ENCODE measurements at places on chromosomes 12 and 14.

DNA sequence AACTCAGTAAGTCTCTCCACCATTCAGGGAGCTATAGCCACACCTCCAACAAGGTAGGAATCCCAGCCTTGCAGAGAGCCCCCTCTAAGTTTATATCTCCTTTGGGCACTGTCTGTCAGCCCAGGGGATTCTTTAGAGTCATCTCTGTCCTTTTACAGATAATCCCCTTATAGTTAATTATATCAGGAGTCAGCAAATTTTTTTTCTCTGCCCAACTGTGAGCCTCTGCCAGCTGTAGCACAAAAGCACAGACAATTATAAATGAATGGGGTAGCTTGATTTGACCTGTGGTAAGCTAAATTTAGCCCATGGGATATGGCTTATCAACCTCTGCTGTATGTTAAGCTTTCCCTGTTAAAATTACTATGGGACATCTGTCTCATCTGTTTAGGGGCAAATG, 8.3 kb downstream of the CEP128 start:
- no peak for DNase-seq

GRCh38 chr12:26712892-26713291, 120.1 kb downstream of the ITPR2 start:
- DNase-seq = no peak

DNA sequence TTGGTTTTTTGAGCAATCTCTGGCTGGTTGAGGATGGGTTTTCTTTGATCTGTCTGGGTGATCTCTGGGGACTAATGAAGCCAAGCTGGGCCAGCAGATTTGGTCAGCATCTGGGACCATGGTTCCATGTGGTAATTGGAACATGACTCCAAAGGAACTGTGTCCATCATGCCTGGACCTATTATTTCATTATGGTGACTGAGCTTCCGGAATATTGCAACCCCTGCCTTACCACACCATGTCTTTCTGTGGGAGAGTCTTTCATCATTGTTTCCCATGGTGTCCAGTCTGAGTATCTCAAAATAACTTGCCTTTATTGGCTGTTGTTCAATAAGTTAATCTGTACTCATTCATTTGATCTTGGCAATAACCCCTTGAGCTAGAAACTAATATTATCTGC, 624.9 kb upstream of the TBX3 start:
- DNase-seq = no peak

DNA sequence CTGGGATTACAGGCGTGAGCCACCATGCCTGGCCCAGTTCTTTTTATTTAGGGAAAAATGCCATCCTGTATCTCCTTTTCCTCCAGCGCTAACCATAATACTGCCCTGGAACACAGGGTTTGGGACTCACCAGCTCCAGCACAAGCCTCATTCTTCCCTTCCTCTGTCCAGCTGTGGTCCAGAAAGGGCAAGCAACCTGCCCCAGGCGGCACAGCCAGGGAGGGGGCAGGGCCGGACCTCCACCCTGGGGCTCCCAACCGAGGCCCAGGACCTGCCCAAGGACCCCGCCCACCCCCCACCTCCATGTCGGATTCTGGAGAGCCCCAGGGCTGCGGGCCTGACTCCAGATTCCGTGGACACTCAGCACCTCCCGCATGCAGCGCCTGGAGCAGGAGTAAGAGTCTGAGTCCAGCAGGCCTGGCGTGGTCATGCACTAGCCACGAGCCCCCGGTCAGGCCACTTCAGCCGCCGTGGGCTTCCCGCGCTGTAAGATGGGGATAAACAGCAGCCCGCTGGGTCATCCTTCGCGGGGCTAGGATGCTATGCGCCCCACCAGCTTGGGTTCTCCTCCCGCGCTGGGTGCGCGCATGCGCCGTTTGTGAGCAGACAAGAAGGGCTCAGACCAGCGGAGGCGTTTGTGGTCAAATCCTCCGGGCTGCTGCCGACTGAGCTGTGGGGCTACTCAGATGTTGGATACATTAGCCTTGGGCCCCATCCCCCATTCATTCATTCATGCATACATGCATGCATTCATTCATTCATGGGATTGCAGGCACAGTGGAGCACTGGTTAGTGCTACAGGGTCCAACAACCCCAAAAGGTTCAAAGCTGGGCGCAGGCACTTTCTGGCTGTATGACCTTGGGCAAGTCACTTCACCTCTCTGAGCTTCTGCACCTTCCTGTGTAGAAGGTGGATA, 16.3 kb downstream of the TMEM119 start:
- DNase-seq = no peak

GRCh38 chr14:67514203-67514607, 18.9 kb upstream of the PLEKHH1 start:
- DNase-seq = no peak

- no peak for DNase-seq
Measured at GRCh38 chr12:98358144-98358543, 157.2 kb upstream of the TMPO start.

- no peak for DNase-seq
Measured at GRCh38 chr12:62846491-62846890, 88.5 kb downstream of the PPM1H start.

- no peak for DNase-seq
Measured at GRCh38 chr14:104326848-104327247, 188.5 kb downstream of the KIF26A start.

DNA sequence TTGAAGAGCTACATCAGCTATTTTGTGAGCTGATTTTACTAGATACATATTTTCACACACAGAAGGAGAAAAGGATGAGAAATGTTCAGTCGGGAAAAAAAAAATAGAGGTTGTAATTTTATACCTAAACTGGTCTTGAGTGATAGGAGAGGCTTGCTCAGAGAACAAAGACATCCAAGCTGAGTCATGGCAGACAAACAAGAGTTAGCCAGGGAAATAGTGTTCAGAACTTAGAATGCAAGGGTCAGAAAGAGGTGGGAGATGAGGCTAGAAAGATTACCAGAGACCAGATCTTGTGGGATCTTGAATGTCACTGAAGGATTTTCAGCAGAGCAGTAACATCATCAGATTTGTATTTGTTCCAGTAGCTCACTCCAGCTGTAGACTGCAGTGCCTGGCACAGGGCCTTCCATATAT, 121.9 kb upstream of the ATF1 start:
- no peak for DNase-seq

DNA sequence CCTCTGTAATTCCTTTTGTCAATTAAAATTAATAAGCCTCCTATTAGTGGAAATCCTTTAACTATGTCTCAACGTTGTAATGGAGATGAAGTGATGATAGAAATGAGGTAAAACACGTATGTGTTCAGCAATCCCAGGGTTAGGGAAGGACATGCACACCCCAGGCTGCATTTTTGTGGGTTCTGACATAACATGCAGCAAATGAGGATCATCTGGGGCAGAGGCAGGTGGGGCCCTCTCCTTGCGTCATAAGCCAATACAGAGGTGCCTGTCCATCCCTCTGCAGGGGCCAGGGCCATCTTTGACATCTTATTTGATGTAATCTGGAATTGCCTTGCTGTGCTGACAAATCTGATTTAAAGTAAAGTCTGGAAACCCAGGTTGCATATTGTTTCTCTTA, 73.2 kb downstream of the MYRFL start:
- DNase-seq = no peak

DNA sequence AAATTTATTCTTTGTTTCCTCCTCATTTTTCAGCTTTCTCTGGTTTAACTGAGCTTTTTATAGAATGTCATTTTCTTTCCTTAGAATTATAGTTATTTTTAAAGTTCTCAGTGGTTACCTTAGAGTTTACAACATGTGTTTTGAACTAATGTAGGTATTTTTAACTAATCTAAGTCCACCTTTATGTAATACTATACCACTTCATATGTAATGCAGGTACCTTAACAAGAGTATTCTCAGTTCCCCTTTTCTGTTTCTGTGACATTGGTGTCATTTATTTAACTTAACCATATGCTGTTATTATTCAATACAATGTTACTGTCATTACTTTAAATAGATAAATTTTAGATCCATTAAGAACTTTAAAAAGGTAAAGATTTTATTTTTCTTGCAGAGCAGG, 30.3 kb upstream of the KCNC2 start:
- no peak for DNase-seq

DNA sequence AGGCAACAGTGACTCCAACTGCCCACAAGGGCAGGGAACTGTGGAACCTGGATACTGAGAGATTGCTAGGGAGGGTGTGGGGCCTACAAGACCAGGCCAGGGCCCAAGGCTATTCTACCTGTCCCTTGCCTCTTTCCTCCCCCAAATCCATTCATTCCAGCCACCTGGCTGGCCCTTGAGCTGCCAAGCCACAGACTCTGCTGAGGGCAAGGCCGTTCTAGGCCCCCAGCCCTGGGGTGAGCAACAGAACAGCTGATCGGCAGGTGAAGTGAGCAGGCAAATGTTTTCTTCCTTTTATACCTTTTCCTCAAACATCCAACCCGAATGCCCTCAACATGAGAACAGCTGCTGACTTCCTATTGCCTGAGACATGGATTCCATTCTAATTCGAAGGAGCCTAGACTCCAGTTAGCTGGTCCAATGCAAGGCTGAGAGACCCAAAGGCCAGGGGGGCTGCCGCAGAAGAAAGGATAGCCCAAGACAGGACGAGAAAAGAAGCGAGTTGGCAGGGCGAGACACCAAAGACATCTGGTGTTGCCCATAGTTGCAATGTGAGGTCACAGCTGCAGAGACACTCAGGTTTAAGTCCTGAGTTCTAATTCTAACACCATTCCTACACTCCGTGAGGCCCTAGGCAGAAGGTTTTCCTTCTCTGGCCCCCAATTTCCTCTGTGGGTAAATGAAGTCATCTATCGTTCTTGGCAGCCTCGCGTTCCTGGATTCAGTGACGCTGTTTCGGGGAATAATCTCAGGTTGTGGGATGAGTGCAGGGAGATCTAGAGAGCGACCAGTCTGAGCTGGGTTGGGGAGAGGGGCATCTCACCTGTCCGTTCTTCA, 1.7 kb downstream of the C1QL4 start:
- no peak for DNase-seq

- DNase-seq = no peak
Measured at GRCh38 chr14:93045965-93046704, 69.6 kb downstream of the ITPK1 start.

DNA sequence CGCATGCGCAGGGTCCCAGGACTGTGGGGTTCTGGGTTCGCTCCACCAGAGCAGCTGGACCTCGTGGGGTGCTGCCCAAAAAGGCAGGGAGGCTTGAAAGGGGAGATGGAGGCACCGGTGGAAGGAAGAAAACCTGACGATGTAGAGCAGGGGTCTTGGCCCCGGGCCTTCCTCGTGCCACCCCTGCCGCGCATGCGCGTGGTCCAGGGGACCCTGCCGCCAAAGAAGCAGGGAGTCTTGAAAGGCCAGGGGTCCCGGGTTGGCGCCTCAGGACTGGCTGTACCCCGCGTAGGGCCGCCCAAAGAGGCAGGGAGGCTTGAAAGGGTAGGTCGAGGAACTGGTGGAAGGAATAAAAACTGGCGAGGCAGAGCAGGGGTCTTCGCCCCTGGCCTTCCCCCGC, 321.0 kb downstream of the ALG10 start:
- DNase-seq = no peak

DNA sequence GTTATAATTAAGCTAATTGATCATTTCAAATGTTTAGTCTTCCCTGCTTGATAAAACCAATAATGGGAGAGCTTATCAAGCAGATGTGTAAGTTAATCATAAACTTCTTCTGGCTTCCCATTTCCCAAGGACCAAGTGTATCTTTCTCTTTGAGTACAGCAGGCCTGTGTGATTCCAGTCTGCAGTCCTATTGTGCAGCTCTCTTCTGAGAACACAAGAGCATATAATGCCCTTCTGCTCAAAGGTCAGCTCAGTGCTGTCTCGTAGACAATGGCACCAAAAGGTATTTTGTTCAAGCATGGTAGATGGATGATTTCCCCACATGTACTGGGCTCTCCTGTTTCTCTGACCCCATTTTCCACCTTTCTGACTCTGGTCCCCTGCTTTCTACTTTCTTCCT, 101.8 kb upstream of the DYRK2 start:
- DNase-seq = no peak

GRCh38 chr12:21819236-21819635, 44.7 kb upstream of the KCNJ8 start:
- DNase-seq = no peak

DNA sequence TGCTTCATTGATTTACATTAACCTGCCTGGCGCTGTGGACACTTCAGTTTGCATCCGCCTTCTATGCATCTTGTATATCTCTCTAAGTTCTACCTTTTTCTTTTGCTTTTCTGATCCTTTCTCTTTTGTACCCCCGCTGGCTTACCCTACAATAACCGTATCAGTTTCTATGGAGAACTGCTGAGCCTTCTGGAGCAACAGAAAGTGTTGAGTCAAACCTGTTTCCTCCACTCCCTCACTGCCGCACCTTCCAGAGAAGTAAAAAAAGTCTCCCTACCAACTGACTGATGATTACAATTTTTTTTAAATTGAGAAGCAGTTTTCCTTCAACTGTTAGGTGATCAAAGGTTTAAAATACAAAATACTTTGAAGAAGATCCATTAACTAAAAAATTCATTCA, 17.4 kb downstream of the EXD2 start:
- no peak for DNase-seq

DNA sequence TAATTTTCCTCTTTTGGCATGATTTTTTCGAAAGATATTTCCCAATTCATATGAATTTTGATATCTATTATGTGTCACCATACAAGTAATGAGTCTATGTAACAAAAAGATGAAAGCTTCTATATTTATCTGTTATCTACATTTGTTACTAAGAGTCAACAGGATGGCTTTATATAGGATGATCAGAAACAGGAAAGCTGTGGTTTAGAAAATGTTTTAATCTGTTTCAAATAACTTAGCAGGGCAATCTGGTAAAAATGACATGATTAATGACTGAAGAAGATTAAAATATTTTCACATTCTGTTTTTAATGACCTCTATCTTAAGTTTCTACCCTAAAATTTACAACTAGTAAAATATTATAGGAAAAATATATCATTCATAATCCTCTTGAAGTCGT, 105.8 kb downstream of the MSRB3 start:
- no peak for DNase-seq

GRCh38 chr14:60974090-60974651, 6.7 kb downstream of the TRMT5 start:
- DNase-seq = no peak

DNA sequence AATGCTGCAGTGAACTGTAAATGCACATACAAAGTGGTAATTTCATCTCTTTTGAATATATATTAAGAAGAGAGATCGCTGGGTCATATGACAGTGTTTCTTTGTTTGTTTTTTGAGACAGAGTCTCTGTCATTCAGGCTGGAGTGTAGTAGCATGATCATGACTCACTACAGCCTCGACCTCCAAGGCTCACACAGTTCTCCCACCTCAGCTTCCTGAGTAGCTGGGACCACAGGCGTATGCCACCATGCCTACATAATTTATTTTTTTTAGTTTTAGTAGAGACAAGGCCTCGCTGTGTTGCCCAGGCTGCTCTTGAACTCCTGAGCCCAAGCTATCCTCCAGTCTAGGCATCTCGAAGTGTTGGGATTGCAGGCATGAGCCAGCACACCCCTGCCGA, 62.4 kb upstream of the ACSS3 start:
- no peak for DNase-seq

- no peak for DNase-seq
Measured at GRCh38 chr12:96383991-96384390, 16.2 kb downstream of the CDK17 start.

GRCh38 chr14:68523989-68524725, 268.7 kb downstream of the ZFP36L1 start:
- no peak for DNase-seq

Data from T follicular helper cell (primary cell).